ENCODE measurements at places on chromosomes 5 and 9. TPM values are rescaled to one million over a fixed set of nuclear protein-coding genes. Genes with fewer than 3 reads are reported as not detected.
A peak's percentile ranks its signal among the peaks of the same experiment; 100 is the strongest.

Gene PCDHGB7
- total RNA-seq, result 10.3 TPM

GRCh38 chr9:81132318-81132717, 557.0 kb downstream of the TLE1 start:
- DNase-seq, result no peak

GRCh38 chr9:27572566-27572917, 739 bp downstream of the C9orf72 start:
- DNase-seq, result peak; percentile 74

DNA sequence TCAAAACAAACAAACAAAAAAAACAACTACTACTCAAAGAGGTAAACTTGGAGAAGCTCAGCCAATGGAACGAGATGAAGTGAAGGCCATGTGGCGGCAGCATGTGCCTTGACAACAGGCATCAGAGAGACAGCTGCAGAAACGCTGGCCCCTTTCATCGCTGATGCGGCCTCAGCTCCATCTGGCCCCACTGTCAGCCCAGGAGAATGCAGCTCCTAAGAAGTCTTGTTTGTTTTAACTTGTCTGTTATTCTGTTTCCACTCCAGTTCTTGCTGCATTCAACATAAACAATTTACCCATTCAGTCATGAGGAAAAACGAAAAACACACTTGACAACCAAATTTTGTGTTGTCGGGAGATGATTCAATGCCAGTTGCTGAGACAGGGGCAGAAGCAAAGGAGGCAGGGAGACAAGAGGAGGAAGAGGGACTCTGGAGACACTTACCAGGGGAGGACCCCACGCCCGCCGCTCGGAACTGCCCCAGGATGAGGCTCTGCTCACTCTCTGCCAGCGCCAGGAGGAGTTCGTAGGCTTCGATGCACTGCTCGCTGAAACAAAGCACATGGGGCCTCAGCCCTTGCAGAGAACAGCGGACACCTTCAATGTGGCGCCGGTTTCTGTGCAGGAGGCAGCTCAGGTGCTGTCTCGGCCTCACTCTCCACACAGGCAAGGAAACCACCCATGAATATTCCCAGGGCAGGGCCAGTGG, 91.2 kb downstream of the DCP2 start:
- DNase-seq, result peak; percentile 86

DNA sequence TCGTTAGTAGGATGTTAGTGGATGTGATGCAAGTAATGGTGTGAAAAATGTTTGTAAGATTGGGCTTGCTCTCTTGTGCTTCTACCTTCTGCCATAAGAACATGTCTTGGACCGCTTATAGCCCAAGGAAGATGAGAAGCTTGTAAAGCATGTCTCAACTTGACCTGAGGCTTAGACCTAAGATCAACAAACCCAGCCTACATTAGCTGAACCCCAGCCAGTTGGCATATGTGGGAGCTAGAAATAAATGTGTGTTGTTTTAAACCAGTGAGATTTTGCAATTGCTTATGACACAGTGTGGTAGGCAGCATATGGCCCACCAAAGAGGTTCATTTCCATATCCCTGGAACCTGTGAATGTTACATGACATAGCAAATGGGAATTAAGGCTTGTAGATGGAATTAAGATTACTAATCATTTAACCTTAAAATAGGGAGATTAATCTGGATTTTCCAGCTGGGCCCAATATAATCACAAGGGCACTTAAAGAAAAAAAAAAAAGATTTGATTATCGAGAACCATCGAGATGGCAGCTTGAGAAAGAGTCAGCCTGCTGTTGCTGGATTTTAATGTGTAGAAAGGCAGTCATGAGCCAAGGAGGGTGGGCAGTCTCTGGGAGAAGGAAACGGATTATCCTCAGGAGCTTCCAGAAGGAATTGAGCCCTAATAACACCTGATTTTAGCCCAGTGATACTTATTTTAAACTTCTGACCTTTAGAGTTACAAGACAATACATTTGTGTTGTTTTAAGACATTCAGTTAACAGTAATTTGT, 27.3 kb upstream of the EDIL3 start:
- no peak for DNase-seq
